ENCODE measurements at places on chromosomes 5 and 9. TPM values are rescaled to one million over a fixed set of nuclear protein-coding genes. Genes with fewer than 3 reads are reported as not detected.

The DNAH5 gene
- total RNA-seq: 3.2 TPM

The ZNF618 gene
- total RNA-seq: 31.5 TPM

The ACOT12 gene
- 1.3 TPM for total RNA-seq

The FAM13B gene
- total RNA-seq: 43.4 TPM

The IFNA7 gene
- not detected for total RNA-seq

The ZDHHC11 gene
- total RNA-seq: 14.9 TPM

The PAPPA gene
- total RNA-seq: 6.8 TPM

The TAF11L9 gene
- not detected for total RNA-seq

The MLANA gene
- total RNA-seq: 0.41 TPM

The SOHLH1 gene
- total RNA-seq: not detected

The DAB2 gene
- 101 TPM for total RNA-seq

The EDIL3 gene
- total RNA-seq: 28.2 TPM

The FOXD4L3 gene
- not detected for total RNA-seq

The KCNV2 gene
- not detected for total RNA-seq

The FGFR4 gene
- 57.7 TPM for total RNA-seq

The PLPPR1 gene
- total RNA-seq: 24.8 TPM

The MUSK gene
- total RNA-seq: 2.3 TPM

The PRDM9 gene
- not detected for total RNA-seq

The TARS1 gene
- total RNA-seq: 62.7 TPM

The FLT4 gene
- 39.1 TPM for total RNA-seq

The PCDHGB3 gene
- total RNA-seq: 7.1 TPM

The ERCC8 gene
- 19.9 TPM for total RNA-seq

The WNK2 gene
- 21.3 TPM for total RNA-seq

The SLC45A2 gene
- 0.23 TPM for total RNA-seq

The HTR1A gene
- total RNA-seq: 0.23 TPM

The TMEM252 gene
- 5.7 TPM for total RNA-seq

The ENG gene
- 76.0 TPM for total RNA-seq

The GMCL2 gene
- not detected for total RNA-seq

The PRLR gene
- 27.6 TPM for total RNA-seq

The POLR3G gene
- total RNA-seq: 1.8 TPM

The KIF24 gene
- 5.6 TPM for total RNA-seq

The AGXT2 gene
- 25.9 TPM for total RNA-seq

The BTNL8 gene
- 0.47 TPM for total RNA-seq
